Activated T-helper 17 cell treated with anti-CD3 and anti-CD28 coated beads, Interleukin-2, amount 50 U/mL, for 72 hours (primary cell): ENCODE measurements at places on chromosomes 16 and 17.

- no peak for ATAC-seq
Measured at GRCh38 chr16:17835118-17835876, 364.5 kb upstream of the XYLT1 start.

DNA sequence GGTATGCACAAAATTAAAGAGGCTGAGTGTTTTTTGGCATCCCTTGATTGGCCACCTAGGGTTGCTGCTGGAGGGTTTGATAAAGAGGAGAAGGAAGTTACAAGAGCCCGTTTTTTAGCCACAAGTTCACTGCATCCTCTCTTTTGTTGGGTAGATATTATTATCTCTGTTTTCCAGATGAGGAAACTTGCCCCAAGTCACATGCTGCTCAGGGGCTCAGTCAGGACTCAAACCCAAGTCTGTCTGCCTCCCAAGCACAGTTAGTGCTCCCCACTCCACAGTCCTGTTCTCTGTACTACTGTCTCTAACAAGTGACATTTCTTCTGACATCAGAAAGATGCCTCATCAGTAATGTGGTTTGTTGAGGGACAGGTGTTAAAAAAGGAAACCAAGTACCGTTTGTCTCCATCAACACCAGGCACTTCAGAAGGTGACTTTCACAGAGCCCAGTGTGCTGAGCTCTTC lies 1.4 kb downstream of the NT5M start:
- peak; percentile 58 for ATAC-seq

DNA sequence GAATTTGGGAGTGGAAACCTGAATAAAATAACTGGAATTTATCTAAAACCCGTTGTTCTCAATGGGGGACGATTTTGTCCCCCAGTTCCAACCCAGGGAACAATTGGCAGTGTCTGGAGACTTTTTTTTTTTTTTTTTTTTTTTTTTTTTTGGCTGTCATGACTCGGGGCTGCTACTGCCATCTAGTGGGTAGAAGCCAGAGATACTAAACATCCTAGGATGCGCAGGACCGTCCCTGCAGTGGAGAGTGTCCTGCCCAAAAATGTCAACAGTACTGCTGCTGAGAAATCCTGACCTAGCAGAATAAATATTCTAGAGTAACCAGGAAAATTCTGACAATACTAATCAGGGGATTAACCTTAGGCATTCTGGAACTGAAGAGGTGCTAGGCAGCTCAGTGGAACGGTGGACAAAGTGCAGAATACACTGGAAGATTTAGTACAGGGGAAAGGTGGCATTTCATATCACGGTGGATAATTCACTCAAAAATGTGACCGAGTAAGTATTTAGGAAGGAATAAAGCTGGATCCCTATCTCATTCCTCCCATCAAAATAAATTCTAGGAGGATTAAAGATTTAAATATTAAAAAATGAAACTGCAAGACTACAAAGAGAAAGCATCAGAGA lies 107.6 kb downstream of the SPECC1 start:
- peak; percentile 81 for ATAC-seq

DNA sequence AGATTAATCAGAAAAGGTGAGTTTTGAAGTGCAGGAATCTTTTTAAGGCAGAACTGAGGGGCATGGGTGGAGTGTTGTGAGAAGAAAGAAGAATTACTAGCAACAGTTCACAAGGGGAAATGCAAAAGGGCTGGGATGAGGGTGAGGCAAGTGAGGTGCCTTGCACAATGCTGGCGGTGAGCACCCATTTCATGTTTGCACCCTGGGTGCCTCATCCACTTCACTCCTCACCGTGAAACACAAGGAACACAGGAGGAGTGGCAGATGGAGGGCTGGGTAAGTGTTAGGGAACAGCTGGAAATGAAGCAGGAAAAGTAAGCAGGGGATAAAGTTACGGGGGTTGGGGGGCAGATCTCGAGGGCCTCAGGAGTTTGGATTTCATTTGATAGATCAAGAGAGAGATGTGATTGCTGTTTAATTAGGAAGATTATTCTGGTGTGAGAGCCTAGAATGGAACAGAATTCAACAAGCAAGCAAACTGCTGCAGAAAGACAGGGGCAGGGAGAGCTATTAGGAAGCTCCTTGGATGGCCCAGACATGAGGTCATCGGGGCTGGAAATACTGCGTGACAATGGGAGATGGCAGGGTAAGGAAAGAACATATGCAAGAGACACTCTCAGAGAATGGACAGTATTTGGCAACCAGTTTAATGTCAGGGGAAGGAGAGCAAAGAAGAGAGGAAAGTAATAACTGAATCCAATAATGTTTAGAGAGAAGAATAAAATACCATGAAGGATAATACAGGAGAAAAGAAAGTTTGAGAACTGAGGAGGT lies 8.3 kb upstream of the HEATR6 start:
- no peak for ATAC-seq

DNA sequence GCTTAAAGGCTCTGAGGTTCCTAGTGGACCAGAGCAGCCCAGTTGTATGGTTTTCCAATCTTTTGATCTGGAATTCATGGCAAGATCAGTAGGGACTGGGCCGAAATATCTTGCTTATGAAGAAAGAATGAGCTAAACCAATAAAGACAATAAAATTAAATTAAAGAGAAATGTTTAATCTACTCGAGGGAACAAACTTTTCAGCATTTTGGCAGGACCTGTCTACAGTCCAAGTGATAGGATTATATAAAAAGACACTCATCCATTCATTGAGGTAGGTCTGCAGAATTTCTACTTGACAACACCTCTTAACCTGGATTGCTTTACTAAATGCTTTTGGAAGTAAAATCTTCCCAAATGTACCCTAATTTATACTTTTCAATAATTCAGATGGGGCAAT lies 113.6 kb downstream of the AXIN2 start:
- ATAC-seq, result no peak

GRCh38 chr17:39634384-39634871 lies 2.5 kb upstream of the STARD3 start:
- ATAC-seq, result no peak

DNA sequence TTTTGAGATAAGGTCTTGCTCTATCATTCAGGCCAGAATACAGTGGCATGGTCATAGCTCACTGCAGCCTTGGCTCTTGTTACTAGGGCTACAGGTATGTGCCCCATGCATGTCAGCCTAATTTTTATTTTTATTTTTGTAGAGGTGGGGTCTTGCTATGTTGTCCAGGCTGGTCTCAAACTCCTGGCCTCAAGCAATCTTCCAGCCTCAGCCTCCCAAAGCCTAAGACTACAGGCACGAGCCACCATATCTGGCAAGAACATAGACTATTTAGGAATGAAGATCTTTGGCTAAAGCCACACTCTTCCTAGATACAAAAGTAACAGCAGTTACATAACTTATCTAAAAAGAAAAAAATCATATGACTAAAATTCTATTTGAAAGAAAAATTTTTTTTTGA lies 15.6 kb upstream of the DDX19A start:
- ATAC-seq, result no peak

GRCh38 chr16:71364133-71364681 lies 5.7 kb downstream of the CALB2 start:
- ATAC-seq, result no peak

DNA sequence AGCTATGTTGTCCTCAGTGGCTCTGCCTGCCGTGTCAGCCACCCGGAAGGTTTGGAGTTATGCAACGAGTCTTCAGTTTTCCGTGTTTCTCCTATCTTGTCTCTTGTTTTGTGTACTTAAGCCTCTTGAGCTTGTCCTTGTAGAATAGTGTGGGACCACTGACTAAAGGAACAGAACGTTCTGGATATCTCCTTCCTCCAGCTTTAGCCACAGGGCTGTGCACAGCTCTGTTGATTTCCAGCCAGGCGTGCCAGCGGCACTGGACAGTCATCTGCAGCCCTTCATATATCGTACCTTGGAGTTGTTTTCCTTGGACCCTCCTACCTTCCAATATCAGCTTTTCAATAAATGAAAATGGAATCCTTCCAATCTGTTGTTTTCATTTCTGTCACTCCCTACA lies 39.8 kb downstream of the TMEM11 start:
- no peak for ATAC-seq

DNA sequence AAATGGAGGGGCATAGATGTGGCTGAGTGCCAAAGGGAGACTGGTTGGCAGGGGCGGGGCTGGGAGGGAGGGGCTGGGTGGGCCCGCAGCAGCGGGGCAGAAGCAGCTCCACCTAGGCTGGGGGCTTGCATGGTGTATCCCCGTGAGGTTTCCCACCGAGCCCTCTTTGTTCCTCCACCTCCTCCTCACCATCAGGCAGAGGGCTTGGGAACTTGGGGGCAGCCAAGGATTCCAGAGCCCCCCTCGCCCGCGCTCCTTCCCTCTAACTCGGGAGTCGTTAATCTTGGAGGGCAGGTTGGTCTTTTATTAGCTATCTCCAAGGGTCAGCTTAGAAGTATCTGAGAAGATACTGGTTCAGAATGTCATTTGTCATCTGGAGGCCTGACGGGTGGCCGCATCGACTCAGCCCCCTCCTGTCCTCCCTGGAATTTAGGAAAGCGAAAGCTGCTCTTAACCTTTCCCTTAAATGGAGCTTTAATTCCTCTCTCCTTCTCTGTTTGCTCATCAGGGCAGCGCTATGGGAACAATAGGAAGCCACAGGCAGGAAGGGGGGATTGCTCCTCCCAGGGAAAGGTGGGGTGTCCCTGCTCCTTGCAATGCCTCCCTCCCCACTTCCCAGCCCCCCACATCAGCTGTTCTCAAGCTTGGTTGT lies 274.3 kb upstream of the XYLT1 start:
- no peak for ATAC-seq

GRCh38 chr17:68292689-68293040 lies 1.4 kb downstream of the ARSG start:
- ATAC-seq, result no peak
